ENCODE measurements at places on chromosomes 11 and 22. TPM values are rescaled to one million over a fixed set of nuclear protein-coding genes. Genes with fewer than 3 reads are reported as not detected.

GPR83 gene
- total RNA-seq: not detected

TESMIN gene
- 19.1 TPM for total RNA-seq

KRTAP5-9 gene
- total RNA-seq: 0.27 TPM

NAGA gene
- 46.6 TPM for total RNA-seq

C22orf42 gene
- total RNA-seq: not detected

UBE2L3 gene
- total RNA-seq: 20.7 TPM

SIK3 gene
- 107 TPM for total RNA-seq

DNA sequence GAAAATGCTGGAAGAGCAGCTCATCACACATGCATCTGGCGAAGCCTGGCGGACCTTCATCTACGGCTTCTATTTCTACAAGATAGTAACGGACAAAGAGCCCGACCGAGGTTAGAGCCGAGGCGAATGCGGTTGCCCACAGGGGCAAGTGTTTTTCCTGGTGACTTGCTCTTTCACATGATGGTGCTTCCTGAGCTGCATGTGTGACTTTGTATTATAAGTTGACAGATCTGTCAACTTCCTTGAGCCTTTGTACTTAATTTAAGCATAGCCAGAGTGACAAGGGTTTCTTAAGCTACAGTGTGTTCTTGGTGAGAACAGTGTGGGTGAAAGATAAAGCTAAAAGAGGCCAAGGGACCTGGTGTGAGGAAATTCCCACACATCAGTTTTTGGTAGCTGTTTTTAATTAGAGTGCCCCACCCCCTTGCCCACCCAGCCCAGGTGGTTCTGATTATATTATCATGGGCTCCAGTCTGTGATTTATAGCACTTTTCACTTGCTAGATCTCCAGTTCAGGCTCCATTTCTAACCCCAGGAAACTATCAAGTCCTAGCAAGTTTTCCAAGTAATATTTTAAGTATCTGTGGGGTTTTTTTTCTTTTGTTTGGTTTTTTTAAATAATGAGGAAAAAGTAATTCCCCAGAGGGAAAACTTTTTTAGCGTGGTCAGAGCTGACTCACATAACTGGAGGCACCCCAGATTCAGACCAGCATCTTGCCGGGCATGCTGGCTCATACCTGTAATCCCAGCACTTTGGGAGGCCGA, 68.0 kb upstream of the YWHAH start:
- DNase-seq: peak; percentile 40

- DNase-seq: no peak
These were observed 13.5 kb upstream of the SIGIRR start for GRCh38 chr11:428295-428694.

- peak; percentile 35 for DNase-seq
These were observed 921 bp downstream of the C1QTNF5 start for GRCh38 chr11:119339589-119340334.

DNA sequence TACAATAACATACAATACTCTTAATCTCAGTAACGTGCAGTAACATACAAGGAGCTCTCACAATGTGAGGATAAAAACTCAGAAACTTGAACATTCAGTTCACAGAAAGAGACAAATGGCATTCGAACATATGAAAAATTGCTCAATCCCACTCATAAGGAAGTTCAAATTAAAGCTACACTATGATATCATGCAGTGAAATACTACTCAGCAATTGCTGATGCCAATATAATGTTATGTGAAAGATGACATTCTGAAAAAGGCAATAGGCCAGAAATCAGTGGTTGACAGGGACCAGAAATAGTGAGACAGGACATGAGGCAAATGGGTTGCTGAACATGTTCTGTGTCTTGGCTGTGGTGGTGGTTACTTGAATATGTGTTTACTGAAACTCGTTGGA, 33.7 kb upstream of the PITPNB start:
- DNase-seq: no peak

DNA sequence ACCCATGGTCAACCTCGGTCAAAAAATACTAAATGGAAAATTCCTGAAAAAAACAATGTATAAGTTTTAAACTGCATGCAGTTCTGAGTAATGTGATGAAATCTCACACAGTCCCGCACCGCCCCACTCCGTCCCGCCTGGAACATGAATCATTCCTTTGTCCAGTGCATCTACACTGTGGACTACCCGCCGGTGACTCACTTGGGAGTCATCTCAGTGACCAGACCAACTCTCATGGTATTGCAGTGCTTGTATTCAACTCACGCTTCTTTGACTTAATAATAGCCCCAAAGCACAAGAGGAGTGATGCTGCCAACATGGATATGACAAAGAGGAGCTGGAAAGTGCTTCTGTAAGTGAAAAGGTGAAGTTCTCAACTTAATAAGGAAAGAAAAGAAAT, 48.8 kb downstream of the ARHGAP32 start:
- no peak for DNase-seq

DNA sequence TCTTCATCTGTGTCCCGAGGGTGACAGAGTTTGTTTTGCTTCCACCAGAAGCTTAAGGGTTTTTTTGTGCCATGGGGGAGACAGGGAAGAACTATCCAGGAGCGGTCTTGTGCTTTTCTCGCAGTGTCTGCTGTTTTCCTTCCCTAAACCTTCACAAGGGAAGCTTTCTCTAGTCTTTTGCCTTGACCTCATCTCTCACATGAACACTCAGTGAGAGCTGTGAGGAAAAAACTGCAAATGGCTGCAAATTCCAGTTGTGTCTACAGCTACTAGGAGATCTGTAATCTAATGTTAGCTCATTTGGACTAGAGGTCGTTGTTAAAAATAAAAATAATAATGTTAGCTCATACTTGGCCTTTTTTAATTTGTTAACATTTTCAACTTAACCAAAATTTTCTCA, 264.7 kb upstream of the SESN3 start:
- no peak for DNase-seq

- no peak for DNase-seq
These were observed 46.5 kb downstream of the PDE2A start for GRCh38 chr11:72627594-72628281.

GRCh38 chr11:99781074-99781473, 760.3 kb downstream of the CNTN5 start:
- no peak for DNase-seq

DNA sequence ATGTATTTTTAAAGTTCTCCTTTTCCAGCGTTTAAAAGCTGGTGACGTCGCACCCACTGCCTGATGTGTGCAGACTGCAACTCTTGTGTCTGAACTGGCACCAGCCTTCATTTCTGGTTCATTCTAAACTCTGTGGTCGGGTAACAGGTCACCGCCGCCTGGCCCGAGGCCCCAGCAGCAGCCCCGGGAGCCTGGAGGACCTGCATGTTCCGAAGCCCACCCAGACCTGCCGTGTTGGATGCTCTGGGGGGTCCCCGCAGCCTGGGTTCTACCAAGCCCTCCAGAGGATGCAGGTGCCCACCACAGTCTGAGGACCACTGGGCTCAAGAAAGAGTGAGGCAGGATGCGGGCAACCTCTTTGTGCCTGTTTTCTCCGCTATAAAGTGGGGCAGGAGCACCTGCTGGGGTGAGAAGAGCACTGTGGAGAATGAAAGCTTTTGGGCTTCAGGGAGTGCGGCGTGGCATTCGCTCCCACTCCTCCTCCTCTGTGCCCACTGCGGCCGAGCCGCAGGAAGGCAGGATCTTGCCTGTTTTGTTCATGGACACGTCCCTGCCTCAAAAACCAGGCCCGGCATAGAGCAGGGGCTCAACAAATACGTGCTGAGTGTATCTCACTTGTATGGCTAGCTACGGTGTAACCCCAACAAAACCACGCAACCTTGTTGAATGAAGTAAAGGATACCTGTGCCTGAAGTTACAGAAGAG, 40.1 kb downstream of the CERK start:
- no peak for DNase-seq

DNA sequence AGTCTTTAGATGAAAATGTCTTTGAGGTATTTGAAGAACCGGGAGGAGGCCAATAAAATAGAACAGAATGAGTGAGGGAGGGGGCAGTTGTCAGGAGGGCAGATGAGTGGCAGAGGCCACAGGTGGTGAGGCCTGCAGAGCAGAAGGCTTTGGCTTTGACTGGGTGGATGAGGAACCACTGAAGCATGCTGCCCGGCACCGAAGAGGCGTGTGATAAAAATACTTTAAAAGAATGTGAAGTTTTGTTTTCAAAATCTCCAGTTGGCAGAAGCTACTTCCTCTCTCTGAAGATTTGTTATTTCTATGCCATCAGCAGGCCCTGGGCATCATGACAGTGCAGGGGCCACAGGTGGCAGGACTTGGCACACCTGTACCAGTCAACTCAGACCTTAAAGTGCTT, 6.3 kb downstream of the MS4A12 start:
- DNase-seq: no peak
